ENCODE measurements at places on chromosomes 13 and 19. TPM values are rescaled to one million over a fixed set of nuclear protein-coding genes. Genes with fewer than 3 reads are reported as not detected.
A peak's percentile ranks its signal among the peaks of the same experiment; 100 is the strongest.

RFPL4AL1 gene
- not detected for total RNA-seq

DNA sequence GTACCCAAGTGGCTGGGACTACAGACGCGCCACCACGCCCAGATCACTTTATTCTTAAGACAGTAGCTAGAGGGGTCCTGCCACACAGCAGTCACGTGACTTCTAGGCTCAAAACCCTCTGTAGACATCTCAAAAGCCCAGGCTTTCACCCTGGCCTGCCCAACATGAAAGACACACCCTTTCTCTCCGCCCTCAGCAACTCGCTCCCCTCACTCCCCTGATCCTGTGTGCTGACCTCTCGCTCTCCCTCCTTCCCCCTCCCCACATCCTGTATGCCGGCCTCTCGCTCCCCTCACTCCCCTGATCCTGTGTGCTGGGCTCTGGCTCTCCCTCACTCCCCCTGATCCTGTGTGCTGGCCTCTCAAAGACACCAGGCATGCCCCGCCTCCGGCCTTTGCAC lies 77.4 kb downstream of the SLC15A1 start:
- DNase-seq = no peak

GRCh38 chr19:1324806-1325567 lies 39.3 kb downstream of the EFNA2 start:
- DNase-seq = peak; percentile 83

ZNF296 gene
- 0.43 TPM for total RNA-seq

LTBP4 gene
- total RNA-seq = 152 TPM

DNA sequence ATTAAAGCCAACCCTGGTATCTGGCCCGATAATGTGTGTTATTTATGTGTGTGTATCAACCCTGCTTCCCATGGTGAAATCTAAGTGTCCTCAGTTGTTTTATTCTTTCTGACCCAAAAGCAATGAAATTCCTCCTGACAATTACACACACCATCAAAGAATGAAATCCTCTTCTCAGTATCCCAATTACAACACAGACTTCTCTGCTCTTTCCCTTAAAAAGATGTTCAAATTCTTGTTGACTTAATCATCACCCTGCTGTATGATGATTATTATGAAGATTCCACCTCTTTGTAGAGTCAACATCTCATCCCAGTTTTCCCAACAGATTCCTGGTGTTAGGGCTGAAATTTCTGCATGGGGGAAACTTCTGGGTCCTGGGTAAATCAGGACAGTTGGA lies 8.9 kb upstream of the TRPC4 start:
- DNase-seq = no peak

NKPD1 gene
- total RNA-seq = 0.16 TPM

- no peak for DNase-seq
Observed at GRCh38 chr19:3114018-3114726, 20.0 kb downstream of the GNA11 start.

DNA sequence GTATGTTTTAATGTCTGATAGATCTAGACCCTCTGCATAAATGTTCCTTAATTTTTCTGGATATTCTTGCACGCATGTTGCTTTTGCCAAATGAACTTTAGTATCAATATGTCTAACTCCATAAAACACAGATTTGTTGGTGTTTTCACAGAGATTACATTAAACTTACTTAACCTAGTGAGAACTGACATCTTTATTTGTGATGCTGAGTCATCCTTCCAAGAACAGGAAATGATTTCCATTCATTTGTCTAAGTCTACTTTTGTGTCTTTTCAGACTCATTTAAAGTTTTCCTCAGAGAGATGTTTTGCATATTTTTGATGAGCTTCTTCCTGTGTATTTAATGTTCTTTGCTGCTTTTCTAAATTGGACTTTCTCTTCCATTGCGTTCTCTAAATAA lies 184.0 kb downstream of the SLC7A1 start:
- DNase-seq = no peak

FGF14 gene
- total RNA-seq = 1.3 TPM

GRCh38 chr19:48959341-48960239 lies 4.9 kb downstream of the BAX start:
- no peak for DNase-seq

- DNase-seq = no peak
Observed at GRCh38 chr13:35722458-35723052, 246.1 kb upstream of the MAB21L1 start.

DNA sequence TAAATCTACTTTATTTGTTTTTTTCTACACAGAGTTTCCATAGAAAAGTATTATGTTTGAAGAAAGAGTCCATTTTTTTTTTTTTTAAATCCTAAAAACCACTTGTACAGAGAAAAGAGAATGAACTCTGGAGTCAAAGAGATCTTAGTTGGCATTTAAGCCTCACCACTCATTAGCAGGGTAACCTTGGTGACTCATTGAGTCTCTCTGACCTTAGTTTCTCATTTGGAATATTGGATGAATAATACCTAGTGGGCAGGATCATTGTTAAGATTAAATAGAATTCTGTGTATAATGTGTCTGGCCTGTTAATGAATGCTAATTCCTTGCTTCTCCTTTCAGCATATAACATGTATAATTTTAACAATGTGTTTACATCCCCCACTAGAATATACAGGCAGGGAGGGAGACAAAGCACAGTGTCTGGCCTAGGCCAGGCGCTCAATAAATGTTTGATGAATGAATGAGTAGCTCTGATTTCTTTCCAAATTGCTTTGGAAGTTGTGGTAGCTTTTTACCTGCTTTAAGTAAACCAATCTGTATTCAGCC lies 48.7 kb upstream of the MYCBP2 start:
- no peak for DNase-seq

- no peak for DNase-seq
Observed at GRCh38 chr19:43476606-43477005, 11.2 kb upstream of the LYPD3 start.

DNA sequence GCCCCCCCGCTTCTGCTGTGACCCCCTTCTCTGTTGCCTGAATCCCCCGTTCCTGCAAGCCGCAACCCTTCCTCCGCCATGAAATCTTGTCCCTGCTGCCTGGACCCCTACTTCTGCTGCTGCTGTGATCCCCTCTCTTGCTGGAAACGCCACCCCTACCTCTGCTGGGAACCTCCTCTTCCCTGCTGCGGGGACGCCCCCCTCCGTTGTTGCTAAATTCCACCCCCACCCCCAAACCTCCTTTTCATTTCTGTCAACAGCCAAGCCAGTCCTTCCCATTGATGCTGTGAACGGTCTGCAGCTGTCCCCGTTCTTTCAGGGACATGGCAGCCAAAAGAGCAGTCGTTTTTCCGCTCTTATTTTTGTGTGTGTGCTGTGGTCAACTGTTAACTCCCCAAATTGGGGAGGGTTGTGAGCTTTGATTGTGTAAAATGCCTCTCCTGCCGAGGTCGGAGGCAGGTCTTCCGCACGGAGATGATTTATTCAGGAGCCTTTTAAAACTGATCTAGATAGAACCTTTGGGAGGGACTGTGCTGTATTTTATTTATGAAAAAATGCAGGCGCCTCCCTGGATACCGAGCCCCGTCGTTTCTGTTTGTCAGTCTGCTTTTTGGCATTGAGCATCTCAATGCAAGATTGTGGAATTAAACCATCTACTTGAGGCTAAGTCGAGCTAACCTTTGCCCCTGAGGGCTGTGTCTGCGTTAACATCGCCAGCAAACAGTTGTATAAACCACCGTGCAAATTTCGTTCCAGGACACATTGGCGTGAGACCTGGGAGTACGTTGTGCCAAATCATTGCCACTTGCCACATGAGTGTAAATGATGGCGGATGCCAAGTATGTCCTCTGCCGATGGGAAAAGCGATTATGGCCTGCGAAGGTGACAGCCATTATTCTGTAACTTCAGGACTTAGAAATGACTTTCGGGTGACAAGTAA lies 27.9 kb upstream of the NDUFS7 start:
- no peak for DNase-seq

DNA sequence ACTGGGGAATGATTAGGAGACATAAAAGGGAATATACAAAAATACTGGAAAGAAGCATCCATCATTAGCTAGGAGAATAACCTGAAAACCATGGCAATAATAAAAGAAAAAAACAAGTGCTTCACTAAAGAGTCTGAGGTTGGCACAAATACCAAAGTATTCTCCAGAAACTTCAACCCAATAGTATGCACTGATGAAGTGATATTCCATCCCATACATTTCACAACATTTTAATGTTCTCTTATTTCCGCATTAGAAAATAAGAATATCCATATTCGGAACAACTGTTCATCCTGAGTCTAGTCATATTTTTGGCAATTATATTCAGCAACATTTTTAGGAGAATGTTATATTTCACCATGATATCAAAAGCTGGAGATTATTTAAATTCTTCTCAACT lies 116.2 kb downstream of the POSTN start:
- no peak for DNase-seq

SULT2B1 gene
- not detected for total RNA-seq

- no peak for DNase-seq
Observed at GRCh38 chr13:100362781-100363180, 225.8 kb downstream of the GGACT start.

NLRP5 gene
- total RNA-seq = not detected

DNA sequence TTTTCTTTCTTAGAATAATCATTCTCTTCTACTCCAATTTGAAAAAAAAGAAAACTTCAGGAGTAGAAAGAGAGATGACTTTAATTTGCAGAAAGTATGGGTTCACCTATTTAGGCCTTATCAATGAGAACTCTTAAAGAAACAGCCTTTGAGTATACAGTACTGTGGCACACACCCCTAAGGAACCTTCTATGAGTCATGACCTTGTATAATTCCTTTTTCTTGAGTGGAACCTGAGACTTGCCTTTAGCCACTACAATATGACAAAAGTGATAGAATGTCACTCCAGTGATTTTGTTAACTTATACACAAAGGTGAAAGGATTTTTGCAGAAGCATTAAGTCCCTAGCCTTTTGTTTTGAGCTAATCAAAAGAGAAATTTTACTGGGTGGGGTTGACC lies 58.7 kb downstream of the ITGBL1 start:
- DNase-seq = no peak

ZNF439 gene
- 2.6 TPM for total RNA-seq

RASL11A gene
- 16.3 TPM for total RNA-seq

GRCh38 chr13:51286135-51287002 lies 53.1 kb upstream of the SERPINE3 start:
- peak; percentile 80 for DNase-seq

DNA sequence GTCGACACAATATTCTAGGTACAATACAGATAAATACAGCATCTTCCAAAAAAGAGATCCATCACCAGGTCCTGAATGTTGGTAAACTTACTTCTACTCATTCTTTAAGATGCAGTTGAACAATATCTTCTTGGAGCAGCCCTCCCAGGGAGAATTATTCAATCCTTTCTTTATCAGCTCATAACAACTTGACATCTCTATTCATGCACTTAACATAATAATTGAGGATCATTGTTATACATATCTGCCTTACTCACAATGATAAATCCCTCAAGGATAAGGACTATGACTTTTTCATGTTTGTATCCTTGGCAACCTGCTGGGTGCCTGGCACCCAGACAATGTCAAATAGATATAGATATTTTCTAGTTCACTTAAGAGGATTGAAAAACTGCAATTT lies 219.5 kb downstream of the POU4F1 start:
- DNase-seq = no peak

DNA sequence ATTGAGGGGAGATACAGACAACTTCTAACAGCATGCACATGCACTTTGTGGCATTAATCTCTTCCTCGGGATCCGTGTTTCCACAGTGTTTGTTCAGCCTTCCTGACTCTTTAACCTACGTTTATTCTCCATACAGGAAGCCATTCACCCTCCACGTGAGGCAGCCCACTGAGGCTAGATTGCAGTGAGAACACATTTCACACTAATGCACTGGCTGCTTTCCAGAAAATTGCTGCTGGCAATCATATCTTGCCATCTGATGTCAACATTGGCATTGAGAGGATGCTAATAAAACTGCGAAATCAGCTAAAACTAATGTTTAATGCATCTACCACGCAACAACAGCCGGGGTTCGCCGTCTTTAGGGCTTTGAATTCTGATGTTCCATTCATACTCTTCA lies 30.0 kb downstream of the DCLK1 start:
- no peak for DNase-seq

GRCh38 chr13:103033999-103034398 lies 32.2 kb downstream of the SLC10A2 start:
- DNase-seq = no peak

DNA sequence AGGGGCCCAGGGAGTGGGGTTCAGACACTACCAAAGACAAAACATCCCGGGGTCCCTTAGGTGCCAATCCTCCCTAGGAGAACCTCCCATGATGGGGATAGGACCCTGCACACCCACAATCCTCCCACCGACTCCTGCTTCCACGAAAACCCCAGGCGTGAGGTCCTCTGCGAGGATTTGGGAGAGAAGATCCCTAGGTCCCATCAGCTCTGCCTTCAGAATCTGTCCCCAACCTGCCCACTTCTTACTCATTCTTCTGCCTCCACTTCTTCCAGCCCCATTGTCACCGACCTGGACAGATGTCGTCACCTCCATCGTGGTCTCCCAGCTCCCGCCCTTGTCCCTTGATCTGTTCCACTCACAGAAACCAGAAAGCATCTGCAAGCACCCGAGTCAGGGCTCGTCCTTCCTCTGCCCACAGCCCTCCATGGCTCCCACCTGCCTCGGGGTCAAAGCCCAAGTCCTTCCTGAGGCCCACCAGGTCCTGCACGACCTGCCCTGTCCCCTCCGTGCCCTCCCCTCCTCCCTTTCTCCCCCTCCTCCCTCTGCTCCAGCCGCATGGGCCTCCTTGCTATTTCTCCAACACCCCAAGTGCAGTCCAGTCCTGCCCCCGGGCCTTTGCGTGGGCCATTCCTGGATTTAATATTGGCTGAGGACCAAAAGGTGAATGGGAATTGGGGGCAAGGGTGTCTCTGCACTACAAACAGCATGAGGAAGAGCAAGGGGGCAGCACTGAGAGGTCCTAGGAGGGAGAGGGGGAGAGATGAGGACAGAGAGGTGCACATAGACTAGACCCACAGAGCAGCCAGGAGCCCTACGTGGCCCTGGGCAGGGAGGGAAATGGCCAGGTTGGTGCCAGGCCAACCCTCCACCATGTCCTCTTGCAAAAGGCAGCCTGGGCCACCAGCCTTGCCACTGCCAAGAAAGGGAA lies 51.3 kb downstream of the PTPRS start:
- no peak for DNase-seq

DNA sequence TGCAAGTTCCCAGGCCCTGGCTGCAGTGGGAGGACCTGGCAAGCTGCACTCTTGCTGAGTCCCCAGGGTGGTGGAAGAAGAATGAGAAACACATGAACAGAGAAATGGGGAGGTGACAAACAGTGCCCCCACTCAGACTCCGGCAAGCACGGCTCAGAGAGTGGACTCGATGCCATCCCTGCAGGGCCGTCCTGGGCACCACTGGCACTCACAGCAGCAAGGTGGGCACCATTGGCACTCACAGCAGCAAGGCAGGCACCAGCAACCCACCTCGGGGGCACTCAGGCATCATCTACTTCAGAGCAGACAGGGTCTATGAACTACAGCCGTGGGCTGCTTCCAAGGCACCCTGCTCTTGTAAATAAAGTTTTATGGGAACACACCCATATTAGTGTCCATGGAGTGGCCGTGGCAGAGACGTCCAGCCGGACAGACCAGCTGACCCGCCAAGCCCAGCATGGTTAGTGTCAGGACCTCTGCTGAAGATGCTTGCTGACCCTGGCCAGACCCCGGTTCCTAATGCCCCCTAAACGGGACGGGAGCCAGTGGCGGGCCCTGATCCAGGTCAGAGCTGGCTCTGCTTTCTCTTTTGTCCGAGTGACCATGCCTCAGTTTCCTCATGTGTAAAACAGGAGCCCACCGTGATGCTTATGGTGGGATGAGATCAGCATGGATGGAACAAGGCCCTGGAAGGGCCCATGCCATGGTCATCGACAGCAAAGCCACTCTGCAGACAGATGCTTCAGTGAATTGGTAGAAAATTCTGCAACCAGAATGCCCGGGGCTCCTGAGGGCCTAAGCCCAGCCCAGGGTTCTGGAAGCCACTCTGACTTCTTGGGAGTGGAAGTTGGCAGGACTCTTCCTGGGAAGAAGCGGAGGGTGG lies 2.1 kb upstream of the F10 start:
- no peak for DNase-seq

All from right atrium auricular region (tissue), 2 donors.